ENCODE measurements at places on chromosomes 1 and 21.
A peak's percentile ranks its signal among the peaks of the same experiment; 100 is the strongest.

DNA sequence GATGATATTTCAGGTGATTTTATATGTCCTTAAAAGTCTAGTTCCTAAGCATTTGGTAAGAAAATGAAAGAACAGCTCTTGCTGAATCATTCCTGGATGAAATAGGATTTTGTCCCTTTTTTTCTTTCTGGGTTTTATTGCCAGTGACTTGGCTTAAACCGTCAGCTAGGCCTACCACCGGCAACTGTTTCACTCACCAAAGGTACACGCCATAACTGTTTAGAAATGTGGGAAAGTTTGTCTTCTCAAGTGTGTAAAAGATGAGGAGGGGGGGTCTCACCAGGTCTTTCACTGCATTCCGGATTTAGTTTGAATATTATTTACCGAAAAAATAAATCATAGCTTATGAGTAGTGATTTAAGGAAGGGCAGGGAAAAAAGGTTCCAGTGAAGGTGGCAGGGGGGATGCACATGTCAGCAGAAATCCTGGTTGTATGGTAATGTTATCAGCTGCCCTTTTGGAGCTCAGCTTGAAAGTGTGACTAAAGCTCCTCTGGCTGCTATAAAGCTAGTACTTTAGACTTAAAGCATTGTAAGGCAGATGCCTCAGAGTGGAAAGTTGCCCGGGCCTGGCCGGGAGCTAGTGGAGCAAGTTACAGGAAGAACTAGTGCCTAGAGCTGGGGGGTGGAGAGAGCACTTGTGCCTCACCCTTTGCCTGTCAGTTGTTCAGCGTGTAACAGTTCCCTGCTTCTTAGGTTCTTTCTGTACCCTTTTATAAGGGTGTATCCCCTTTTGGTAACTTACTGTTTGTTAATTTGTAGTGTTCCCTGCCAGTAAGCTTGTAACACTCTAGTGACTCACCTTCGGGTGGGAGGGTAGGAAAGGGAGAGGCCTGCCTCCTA is 3.1 kb downstream of the ATP1A1 start:
- no peaks in the 10 kb centered on the region for H3K36me3 ChIP-seq
- peak; percentile 78 for DNase-seq
- no peaks in the 10 kb centered on the region for H3K27me3 ChIP-seq

DNA sequence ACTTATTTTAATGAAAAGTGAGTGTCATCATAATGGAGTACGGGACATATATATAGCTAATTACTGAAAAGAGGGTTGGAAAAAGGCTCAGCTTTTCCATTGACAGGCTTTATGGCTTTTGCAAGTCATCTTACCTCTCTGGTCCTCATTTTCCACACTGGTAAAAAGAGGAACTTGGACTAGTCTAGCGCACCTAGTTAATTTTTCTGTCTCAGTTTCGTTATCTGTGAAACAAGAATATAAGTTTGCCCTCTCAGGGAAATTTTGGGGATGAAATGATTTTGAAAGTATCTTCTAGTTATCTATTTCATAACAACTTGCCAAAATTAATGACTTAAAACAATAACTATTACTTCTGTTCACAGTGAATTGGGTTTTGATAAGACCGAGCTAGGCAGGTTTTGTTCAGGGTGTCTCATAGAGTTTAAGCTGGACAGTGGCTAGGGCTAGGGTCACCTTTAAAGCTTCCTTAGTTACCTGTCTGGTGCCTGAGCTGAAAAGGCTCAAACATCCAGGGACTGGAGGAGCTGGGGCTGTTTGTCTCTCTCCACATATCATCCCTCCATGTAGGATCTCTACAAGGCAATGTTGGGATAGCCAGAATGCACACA is 91.7 kb downstream of the TYW3 start:
- no peak for DNase-seq
- H3K36me3 ChIP-seq: no peaks in the 10 kb centered on the region
- H3K4me3 ChIP-seq: no peak overlapping the region
- no peak overlapping the region for H3K27ac ChIP-seq
- H3K4me1 ChIP-seq: no peaks in the 10 kb centered on the region
- H3K27me3 ChIP-seq: no peaks in the 10 kb centered on the region

- peak overlapping the region; percentile 77 for H3K27ac ChIP-seq
- no peak overlapping the region for H3K4me3 ChIP-seq
- DNase-seq: peak; percentile 72
- H3K36me3 ChIP-seq: no peaks in the 10 kb centered on the region
Measured at GRCh38 chr1:163875200-163875926, 553.6 kb downstream of the NUF2 start.

GRCh38 chr1:183600634-183601033 is 10.4 kb upstream of the NCF2 start:
- no peak overlapping the region for H3K4me3 ChIP-seq
- no peaks in the 10 kb centered on the region for H3K27me3 ChIP-seq
- no peaks in the 10 kb centered on the region for H3K36me3 ChIP-seq

GRCh38 chr1:5814046-5814619 is 178.1 kb downstream of the NPHP4 start:
- H3K36me3 ChIP-seq: no peaks in the 10 kb centered on the region
- H3K27ac ChIP-seq: no peak overlapping the region
